ENCODE measurements at places on chromosomes 1 and 21.

DNA sequence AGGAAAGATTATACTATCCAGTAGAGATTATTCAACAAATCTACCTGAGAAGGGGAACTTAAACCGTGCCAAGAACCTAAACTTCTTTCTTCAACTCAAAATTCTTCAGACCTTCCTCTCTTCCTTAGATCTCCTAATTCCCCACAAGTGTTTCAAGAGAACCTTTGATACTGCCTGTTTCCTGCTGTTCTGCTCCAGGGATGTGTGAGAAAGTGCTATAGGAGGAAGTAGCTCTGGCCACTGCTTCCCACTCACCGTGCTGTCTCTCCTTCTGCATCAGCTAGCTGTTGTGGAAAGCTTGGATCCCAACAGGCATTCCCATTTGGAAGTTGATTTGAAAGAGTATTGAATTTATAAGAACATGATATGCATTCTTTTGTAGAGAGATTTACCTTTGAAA is 4.5 kb upstream of the NOS1AP start:
- DNase-seq: no peak

GRCh38 chr1:175472464-175472863 is 270.9 kb downstream of the TNR start:
- no peak for DNase-seq

- DNase-seq: no peak
Measured at GRCh38 chr21:16589006-16589898, 859.5 kb downstream of the USP25 start.

- DNase-seq: no peak
Measured at GRCh38 chr1:44919400-44919799, 67.0 kb downstream of the EIF2B3 start.

DNA sequence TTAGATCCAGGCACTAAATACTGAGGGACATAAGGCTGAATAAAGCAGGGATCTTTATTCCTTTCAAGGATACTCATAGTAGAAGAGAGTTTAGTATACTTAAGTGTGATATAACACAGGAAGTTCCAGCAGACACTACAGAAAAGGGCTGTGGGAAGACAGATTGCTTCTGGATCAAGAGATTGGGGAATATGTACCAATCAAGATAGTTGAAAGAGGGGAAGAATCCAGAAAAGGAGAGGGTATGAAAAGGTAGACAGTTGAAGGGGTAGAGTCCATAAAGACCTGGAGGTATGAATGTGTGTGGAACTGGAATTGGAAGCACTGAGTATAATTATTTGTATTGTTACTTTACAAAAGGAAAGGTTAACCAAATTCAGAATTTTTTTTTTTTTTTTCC is 2.4 kb downstream of the RPS6KC1 start:
- no peak for DNase-seq
